ENCODE measurements at places on chromosomes 7 and 10. TPM values are rescaled to one million over a fixed set of nuclear protein-coding genes. Genes with fewer than 3 reads are reported as not detected.

Gene ADCY1
- total RNA-seq = 0.07 TPM

Gene LIPK
- total RNA-seq = not detected

Gene SPDYE11
- not detected for total RNA-seq

Gene NCAPG2
- total RNA-seq = 108 TPM

Gene ZNF277
- total RNA-seq = 25.8 TPM

Gene MAGI2
- total RNA-seq = 0.09 TPM

Gene KAZALD1
- total RNA-seq = 0.72 TPM

Gene SCART1
- total RNA-seq = 2.8 TPM

Gene SMKR1
- total RNA-seq = 2.6 TPM

Gene ASAH2B
- 2.8 TPM for total RNA-seq

Gene ZPBP
- not detected for total RNA-seq

Gene GSAP
- total RNA-seq = 1.9 TPM

Gene PLCE1
- total RNA-seq = not detected

Gene IL6
- total RNA-seq = not detected

Gene SPRN
- not detected for total RNA-seq
